ENCODE measurements at places on chromosomes 5 and 9.

DNA sequence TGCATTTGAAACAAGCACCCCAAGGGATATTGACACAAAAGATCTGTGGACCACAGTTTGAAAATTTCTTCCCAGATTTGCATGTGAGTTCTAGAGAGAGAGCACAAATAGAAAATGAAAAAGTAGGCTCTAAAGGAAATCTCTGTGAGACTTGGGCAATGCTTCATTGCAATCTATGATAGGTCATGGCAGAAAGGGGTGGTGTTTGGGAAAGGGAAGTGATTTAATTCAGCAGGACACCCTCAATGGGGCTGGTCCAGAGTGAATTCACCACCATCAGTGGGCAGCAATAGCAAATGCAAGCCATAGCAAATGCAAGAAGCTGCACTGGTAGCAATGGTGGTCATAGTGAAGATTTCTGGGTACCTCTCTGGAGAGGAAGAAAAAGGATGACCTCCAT, 58.1 kb downstream of the ANKRD55 start:
- DNase-seq, result no peak

DNA sequence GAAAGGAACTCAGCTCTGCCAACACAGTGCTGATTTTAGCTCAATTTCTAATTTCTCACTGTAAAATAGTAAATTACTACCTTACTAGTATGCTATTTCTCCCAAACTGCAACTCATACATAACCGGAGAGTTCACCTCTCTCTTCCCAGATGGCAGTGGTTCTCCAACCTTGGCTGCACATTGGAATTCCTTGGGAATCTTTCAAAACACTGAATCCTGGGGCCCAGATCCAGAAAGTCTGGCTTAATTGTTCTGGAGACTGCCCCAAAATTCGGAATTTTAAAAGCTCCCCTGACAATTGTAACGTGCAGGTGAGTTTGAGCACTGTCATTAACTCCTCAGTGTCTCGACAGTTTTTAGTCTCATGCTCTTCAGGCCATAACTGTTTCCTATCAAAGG, 100.3 kb downstream of the SLC1A3 start:
- DNase-seq, result no peak

- no peak for DNase-seq
These were observed 135.0 kb upstream of the LHFPL2 start for GRCh38 chr5:78783434-78784130.

- no peak for DNase-seq
These were observed 33.1 kb upstream of the ITGA2 start for GRCh38 chr5:52956014-52956413.

GRCh38 chr5:73498057-73498992, at the start of gene BTF3:
Gene BTF3, plus strand, starts transcription at chr5:73498442. Its CDS starts 226 bp downstream, at chr5:73498668.
- DNase-seq, result peak; percentile 83

DNA sequence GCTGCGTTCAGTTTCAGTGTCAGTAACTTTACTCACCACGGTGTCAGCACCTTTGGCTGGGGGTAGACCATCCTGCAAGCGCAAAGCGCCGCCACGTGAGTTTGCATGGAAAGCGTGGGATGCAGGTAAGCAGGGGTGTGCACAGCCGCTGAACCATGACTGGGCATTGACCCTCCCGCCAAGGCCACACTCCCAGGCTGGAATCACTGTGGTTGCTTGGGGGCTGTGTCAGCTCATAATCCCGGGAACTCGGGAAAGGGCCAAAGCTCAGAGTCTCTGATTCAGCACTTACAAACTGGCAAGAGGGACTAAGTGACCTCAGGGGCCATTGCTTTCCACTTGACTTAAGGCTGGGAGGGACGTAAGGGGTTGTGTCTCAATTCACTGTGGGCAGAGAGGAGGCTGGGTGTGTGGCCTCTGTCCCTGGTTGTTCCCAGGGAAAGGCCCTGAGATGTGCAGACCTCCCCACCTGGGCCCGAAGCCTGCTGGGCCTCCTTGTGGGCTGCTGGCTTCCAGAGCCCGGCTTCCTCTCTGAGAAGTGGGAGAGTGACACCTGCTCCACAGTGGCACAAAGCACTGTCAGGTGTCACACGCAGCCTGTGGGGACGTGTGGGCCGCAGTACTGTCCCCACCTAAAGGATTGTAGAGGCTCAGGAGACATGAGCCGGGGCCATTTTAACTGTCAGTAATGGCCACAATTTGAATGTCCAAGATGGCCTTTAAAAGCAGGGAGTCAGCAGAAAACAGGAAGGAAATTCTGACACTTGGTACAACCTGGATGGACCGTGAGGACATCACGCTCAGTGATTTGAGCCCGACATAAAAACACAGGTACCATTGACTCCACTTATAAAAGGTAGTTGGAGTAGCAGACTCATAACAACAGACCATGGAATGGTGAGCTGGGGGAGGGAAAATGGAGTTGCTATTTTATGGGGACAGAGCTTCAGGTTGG, 16.7 kb downstream of the ABO start:
- no peak for DNase-seq
